ENCODE measurements at places on chromosomes 2 and 18. TPM values are rescaled to one million over a fixed set of nuclear protein-coding genes. Genes with fewer than 3 reads are reported as not detected.

MSTN gene
- 1.3 TPM for polyA plus RNA-seq

SRD5A2 gene
- polyA plus RNA-seq = 0.04 TPM

LYPD6 gene
- 15.7 TPM for polyA plus RNA-seq

KCNG2 gene
- polyA plus RNA-seq = 0.37 TPM

RTP5 gene
- not detected for polyA plus RNA-seq

ABCG5 gene
- polyA plus RNA-seq = 0.40 TPM
